ENCODE measurements at places on chromosomes 3 and 15.

DNA sequence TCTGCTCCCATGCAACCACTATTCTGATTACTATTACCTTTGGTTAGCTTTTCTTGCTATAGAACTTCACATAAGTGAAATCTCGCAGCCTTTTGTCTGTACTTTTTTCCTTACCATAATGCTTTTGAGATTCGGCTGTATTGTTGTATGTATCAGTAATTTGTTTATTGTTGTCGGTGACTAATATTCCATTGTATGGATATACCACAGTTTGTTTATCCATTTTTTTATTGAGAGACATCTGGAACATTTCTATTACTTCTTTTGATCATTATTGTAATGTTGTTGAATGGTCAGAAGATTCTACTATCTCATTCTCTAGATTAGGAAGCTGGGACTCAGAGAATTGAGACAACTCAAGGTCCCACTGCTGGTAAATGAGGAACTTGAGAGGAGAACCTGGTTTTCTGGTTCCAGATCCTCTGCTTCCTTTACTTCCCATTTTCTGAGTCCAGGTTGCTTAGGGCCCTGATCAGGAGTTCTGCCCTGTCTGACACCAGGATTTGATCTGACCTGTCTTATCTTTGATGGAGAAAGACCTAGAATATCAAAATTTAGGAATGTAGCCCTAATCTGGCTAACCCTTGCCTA, 18.2 kb upstream of the SPTSSB start:
- no peak for DNase-seq

DNA sequence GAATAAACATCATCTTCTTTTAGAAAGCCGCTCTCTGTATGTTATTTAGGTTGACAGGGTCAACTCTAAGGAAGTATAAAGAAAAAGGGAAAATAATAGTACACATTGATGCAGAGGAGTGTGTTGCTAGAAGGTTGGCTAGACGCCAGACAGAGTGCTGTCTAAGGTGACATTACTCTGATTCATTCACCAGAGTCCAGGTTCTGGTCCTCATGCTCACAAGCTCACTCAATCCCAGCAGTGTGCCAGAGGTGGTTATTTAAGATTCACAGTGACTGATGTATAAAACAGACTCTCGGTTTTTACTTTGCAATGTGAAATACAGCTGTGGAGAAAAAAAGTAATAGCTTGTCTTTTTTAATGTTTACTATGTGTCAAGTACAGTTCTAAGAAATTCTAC, 1.7 kb downstream of the CFAP44 start:
- DNase-seq: no peak

GRCh38 chr3:128378631-128379347, 87.9 kb downstream of the DNAJB8 start:
- DNase-seq: no peak

DNA sequence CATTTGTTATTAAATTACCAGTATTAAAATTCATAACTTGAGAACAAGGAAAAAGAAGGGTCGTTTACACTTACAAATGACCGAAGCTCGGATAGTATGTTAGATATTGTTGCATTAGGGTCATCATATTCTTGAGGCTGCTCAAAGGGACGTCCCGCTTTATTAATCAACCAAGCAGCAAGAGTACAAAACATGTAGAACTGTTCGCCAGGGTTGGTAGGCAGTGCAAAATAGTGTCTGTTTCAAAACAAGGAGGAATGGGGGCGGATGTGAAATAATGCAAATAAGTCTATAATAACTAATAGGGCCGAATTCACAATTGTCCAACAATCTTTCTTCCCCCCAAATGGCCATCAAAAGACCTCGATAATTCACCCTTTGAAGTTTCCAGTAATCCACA, 2.9 kb downstream of the IFT57 start:
- peak; percentile 18 for DNase-seq

DNA sequence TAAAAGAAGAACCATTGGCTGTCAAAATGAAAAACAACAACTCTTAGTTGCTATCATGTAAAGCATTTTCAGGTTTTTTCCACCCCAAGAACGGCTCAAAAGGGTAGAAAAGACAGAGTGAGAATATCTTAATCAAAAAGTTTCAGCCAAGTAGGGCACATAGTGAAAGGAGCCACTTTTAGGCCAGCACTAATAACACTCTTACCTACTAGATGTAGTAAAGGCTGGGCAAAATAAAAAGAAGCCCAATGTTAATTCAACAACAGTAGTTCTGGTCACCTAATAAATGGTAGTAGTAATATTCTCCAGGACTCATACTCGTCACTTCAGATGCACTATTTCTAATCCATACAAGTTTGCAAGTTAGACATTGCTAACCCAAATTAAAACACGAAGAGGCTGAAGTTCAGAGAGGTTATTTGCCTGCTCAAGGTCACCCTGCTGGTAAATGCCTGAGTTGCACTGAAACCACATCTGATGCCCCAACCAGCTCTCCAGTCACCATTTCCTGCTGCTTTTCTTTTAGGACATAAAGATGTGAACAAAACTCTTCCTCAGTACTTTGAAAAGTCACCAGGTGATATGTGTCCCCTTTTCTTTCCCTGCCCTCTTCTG, 7.5 kb downstream of the GOLIM4 start:
- no peak for DNase-seq

DNA sequence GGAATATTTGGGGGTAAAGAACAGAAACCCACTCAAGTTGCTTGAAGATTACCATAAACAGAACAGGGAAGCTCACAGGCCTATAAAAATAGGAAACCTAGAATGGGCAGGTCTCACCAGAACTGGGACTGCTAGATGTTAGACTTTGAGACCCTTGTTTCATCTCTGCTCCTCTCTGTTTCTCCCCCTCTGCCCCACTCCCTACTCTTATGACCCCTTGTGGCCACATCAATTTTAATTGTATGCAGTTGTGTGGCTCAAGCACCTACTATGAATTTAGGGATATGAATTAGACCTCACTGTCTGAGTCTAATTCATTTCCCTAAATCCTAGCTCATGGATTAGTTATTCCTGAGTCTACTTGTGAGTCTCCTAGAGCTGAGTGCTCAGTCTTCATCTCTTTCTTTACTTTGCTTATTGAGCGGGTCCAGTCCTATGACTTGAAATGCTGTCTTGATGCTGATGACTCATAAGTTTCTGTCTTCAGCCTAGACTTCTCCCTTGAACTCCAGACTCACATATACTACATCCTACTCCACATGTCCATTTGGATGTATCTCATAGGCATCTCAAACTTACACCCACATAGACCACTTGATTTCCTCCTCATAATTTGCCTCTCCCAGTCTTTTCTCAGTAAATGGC, 78.7 kb downstream of the ITPR1 start:
- no peak for DNase-seq

DNA sequence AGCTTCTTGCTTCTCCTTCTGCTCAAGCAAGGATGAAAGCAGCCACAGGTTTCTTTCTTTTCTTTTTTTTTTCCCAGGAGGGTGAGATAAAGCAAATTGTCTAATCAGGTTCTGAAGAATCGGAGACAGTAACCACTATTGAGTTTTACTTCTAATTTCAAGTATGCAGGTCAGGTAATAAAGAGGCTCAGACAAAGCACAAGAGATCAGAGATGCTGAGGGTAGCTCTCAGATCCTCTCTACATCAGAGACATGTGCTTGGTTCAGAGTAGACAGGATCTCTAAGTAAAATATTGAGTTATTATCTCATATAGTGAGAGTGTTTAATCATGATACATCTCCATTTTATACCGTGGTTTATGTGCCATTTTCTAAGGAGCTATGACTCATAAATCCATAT, 168.5 kb downstream of the NFKBIZ start:
- DNase-seq: no peak

DNA sequence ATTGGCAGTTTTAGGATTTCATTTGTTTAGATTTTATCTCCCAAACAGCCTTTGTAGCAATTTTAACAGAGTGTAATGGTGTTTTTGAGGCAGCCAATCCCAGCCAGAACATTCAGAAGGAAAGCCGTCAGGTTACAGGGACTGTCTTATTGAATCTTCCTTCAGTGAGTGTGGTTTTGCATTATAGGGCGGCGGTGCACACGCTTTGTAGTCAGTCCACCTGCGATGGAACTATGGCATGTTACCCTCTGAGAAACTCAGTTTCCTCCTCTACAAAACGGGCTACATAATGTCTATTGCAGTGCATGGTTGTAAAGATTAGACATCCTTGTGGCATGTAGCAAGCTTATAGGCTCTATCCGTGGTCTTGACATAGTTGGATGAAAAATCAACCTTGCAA, 1.0 kb downstream of the LRRC28 start:
- DNase-seq: no peak

GRCh38 chr3:141114179-141114745, 63.1 kb downstream of the SPSB4 start:
- no peak for DNase-seq

- no peak for DNase-seq
These were observed 83.8 kb downstream of the GADL1 start for GRCh38 chr3:30810625-30811024.

Data from epithelial cell of proximal tubule (primary cell).